ENCODE measurements at places on chromosomes 1 and 21. TPM values are rescaled to one million over a fixed set of nuclear protein-coding genes. Genes with fewer than 3 reads are reported as not detected.

- H3K27ac ChIP-seq = no peak overlapping the region
- H3K4me3 ChIP-seq = no peak overlapping the region
- H3K36me3 ChIP-seq = no peaks in the 10 kb centered on the region
- H3K4me1 ChIP-seq = peaks cover 4% of the 10 kb centered on the region
- DNase-seq = peak; percentile 43
- H3K27me3 ChIP-seq = peaks cover 23% of the 10 kb centered on the region
Measured at GRCh38 chr1:41493117-41493536, 8.6 kb upstream of the EDN2 start.

DNA sequence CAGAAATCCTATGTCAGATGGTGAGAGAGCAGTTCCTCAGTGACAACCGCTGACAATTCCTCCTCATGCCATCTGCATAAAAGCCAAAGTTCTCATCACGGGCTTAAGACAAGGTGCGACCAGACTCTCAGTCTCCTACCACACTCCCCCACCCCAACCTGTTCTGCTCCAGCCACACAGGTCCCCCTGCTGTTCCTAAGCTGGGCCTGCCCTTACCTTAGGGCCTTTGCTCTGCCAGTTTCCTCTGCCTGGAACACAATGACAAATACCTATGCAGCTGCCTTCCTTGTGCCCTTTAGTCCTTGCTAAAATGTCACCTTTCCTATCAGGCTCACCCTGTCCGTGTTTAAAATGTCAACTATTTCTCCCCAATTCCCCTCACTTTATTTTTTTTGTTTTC, 382.2 kb downstream of the NTNG1 start:
- no peak overlapping the region for H3K27ac ChIP-seq
- no peaks in the 10 kb centered on the region for H3K36me3 ChIP-seq
- H3K27me3 ChIP-seq = peaks cover 2% of the 10 kb centered on the region
- no peaks in the 10 kb centered on the region for H3K4me1 ChIP-seq

GRCh38 chr1:23837908-23838307, 12.7 kb upstream of the HMGCL start:
- H3K36me3 ChIP-seq = no peaks in the 10 kb centered on the region
- H3K4me1 ChIP-seq = peaks cover 8% of the 10 kb centered on the region
- H3K27ac ChIP-seq = no peak overlapping the region
- peak overlapping the region; percentile 23 for H3K4me3 ChIP-seq

- H3K27ac ChIP-seq = no peak overlapping the region
- peaks cover 34% of the 10 kb centered on the region for H3K36me3 ChIP-seq
- H3K4me3 ChIP-seq = no peak overlapping the region
- H3K4me1 ChIP-seq = no peaks in the 10 kb centered on the region
- DNase-seq = no peak
Measured at GRCh38 chr1:173852105-173852504, 15.7 kb downstream of the GAS5 start.

DNA sequence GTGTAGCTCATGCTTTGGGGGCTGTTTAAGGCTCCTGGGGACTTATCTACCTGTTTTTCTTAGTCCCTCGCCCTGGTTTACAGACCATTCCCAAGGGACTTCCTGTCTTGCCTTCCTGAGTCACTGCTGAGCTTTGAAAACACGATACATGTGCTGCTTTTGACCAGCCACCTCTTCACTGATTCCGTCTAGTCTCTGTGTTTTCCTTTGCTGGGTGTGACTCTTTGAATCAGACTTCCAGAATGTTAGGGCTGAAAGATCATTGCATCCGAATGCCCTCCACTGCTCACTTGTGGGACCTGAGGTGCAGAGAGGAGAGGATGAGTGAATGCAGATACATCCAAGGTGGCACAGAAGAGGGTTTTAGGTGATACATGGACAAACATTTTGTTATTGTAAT, 35.4 kb upstream of the CITED4 start:
- peaks cover 4% of the 10 kb centered on the region for H3K36me3 ChIP-seq
- H3K4me3 ChIP-seq = no peak overlapping the region
- no peaks in the 10 kb centered on the region for H3K4me1 ChIP-seq
- H3K27me3 ChIP-seq = no peaks in the 10 kb centered on the region
- no peak for DNase-seq
- H3K27ac ChIP-seq = no peak overlapping the region

DNA sequence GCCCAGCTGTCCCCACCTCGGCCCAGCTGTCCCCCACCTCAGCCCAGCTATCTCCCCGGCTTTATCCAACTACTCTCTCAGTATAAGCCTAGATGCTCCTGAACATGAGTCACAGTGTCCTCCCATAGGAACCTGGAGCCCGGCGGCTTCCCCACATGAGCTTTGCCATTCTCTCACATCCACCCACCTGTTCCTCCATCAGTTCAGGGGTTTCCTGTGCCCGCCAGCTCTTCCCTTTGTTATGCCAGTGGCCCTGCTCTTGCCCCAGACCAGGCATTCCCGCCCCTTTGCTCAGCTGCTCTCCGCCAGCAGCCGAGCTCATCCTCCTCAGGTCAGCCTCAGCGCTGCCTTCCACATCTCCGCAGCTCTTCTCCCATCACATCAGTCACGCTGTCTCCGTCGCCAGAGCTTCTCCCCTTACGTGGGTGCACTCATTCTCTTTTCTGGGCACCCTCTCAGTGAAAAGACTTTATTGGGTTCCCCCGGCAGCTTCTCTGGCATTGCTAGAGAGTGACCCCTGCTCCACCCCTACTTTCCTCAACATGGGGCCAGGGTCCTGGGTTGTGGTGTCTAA, 89.5 kb upstream of the CSF3R start:
- no peaks in the 10 kb centered on the region for H3K4me1 ChIP-seq
- H3K27me3 ChIP-seq = peaks cover 24% of the 10 kb centered on the region
- no peak overlapping the region for H3K27ac ChIP-seq
- DNase-seq = no peak
- H3K4me3 ChIP-seq = no peak overlapping the region

DNA sequence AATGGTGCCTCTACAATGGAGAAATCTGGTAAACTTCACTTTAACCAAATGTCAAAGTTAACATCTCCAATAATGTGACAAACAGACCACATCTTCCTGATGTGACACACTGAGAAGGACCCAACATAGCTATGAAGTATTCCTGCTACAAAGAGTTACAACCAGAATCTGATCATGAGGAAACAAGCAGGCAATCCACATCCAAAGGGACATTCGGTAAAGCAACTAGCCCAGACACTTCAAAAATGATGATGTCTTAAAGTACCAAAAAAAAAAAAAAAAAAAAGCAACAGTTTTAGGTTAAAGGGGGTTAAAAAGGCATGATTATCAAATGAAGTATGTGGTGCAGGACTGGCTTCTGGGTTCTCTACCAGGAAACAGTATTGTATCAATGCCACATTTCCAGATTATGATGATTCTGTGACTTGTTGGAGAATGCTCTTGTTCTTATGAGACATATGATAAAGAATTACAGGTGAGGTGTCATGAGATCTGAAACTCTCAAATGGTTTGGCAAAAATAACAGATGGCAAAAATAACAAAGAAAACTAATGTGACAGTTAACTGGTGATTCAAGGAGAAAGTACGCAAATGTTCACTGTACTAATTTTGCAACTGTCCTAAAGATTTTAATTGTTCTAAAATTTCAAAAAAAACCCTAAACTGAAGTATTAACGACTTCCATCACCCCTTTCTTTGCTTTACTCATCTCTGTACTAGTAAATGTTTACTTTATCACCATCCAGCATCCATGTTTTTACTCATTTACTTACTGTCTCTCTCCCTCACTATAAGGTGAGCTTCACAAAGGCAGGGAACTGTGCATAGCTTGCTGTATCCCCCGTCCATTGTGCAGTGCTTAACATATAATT, 2.8 kb downstream of the CD58 start:
- DNase-seq = no peak
- H3K36me3 ChIP-seq = peaks cover 38% of the 10 kb centered on the region
- H3K4me1 ChIP-seq = peaks cover 74% of the 10 kb centered on the region
- peak overlapping the region; percentile 20 for H3K27ac ChIP-seq

ADSS2 gene
- 47.7 TPM for total RNA-seq

CATSPER4 gene
- not detected for total RNA-seq

FAM177B gene
- not detected for total RNA-seq

TMPRSS3 gene
- 47.6 TPM for total RNA-seq

OR6K3 gene
- not detected for total RNA-seq
